LHCN-M2 (cell line): ENCODE measurements at places on chromosomes 6 and 20. TPM values are rescaled to one million over a fixed set of nuclear protein-coding genes. Genes with fewer than 3 reads are reported as not detected.
A peak's percentile ranks its signal among the peaks of the same experiment; 100 is the strongest.

RIMS1 gene
- 1.9 and 2.2 TPM in 2 replicates for total RNA-seq

RFX6 gene
- total RNA-seq = not detected in 2 replicates

GRCh38 chr6:149480502-149481280 lies 4.1 kb downstream of the ZC3H12D start:
- no peak for DNase-seq

- DNase-seq = peak; percentile 68
Observed at GRCh38 chr6:155177363-155177961, 86.4 kb upstream of the CLDN20 start.

GSTA1 gene
- not detected in 2 replicates for total RNA-seq

GRCh38 chr20:16388731-16389130 lies 184.5 kb downstream of the KIF16B start:
- no peak for DNase-seq

GRCh38 chr6:137467211-137467610 lies 27.0 kb downstream of the OLIG3 start:
- no peak for DNase-seq

DNA sequence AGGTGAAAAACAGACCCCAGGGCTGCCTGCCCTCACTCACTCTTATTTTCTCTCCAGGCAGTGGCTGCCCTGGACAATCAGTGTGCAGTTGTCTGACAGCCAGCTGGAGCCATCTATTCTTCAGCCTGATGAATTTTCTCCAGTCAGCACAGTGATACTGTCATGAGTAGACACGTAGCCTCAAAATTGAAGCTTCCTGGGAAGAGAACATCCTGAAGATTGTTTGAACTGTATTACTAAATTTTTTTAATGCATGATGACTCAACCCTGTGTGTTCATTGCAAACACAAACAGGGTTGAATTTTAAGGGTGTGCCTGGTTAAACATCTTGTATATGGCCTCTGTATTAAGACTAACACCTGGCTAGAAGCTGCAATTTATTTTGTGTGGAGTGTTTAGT lies 49.8 kb upstream of the STXBP5 start:
- peak; percentile 91 for DNase-seq

- DNase-seq = no peak
Observed at GRCh38 chr6:106452628-106453027, 92.1 kb downstream of the CRYBG1 start.

PRPH2 gene
- 2.1 and 2.6 TPM in 2 replicates for total RNA-seq

- peak; percentile 14 for DNase-seq
Observed at GRCh38 chr6:15129887-15130286, 116.0 kb upstream of the JARID2 start.

DNA sequence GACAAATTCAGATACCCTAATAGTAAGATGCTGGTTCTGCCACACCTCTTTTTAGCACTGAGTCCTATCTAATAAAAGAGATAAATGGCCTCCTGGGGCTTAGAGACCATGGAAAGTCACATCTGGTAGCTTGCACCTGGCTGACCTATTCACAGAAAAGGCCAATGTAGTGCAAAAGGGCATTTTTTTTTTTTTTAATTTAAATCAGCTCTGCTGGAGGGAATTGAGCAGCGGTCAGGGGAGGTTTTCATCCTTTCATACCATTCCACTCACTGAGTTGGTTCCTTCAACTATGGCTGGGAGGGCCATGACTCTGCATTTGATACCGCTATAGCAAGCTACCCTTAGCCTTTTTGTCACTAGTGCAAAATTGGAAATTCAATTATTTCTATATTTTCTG lies 20.1 kb upstream of the HS3ST5 start:
- DNase-seq = no peak

EFCAB8 gene
- 0.17 TPM in 1 of 2 replicates, not detected in the other for total RNA-seq

- no peak for DNase-seq
Observed at GRCh38 chr6:51562198-51562597, 525.2 kb downstream of the PKHD1 start.

KCNK15 gene
- total RNA-seq = not detected in 2 replicates

GRCh38 chr6:75402296-75402695 lies 91.3 kb downstream of the FILIP1 start:
- peak; percentile 60 for DNase-seq
